Activated CD4-positive, alpha-beta T cell treated with anti-CD3 and anti-CD28 coated beads, Interleukin-2, amount 50 U/mL, for 24 hours (primary cell): ENCODE measurements at places on chromosomes 7 and 10.

GRCh38 chr10:71864911-71865361 is 13.9 kb upstream of the PSAP start:
- DNase-seq = no peak

- DNase-seq = no peak
Measured at GRCh38 chr10:94364482-94364881, 1.7 kb upstream of the NOC3L start.

GRCh38 chr10:75379212-75379724 is 22.3 kb downstream of the ZNF503 start:
- DNase-seq = no peak

DNA sequence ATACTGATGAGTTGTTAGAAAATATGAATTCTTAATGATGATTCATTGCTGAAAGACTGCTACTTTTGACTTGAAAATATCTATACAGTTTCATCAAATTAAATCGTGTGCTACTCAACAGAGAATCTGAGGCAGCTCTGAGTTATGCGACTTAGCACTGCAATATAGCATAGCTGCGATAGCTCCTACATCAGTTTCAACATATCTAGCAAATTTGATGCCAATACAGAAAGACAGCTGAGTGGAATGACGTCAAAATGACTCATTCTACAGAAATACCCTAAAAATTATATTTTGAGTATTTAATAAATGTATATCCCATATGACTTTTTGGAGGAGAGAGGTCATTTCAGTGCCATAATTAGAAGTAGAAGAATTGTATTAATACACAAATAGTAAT is 1.1 kb upstream of the TARP start:
- no peak for DNase-seq

DNA sequence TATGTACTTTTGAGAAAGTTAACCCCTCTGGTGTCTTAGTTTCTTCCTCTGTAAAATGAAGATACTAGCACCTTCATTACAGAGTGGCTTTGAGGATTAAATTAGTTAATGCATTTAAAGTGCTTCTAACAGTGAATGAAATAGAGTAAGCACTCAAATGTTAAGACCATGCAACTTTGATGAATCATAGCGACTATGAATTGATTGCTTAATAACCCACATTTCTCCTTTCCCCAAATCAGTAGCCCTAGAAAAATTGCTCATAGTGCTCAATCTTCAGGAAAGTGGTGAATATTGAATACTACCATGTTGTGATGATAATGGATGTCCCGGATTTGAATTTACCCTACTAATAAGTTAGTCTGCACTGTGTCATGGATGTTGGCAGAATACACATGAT is 48.1 kb downstream of the CD36 start:
- no peak for DNase-seq

DNA sequence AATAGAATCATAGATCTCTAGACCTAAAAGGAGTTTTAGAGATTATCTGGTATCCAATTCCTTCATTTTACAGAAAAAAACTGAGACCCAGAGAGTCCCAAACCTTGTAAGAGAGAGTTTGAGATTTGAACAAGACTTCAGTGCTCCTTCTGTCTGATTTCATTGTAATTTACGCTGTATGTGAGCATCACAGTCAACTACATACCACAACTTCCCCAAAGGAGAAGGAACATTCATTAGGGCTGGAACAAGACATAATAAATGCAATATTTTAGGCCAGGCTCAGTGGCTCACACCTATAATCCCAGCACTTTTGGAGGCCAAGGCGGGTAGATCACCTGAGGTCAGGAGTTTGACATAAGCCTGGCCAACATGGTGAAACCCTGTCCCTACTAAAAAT is 17.3 kb upstream of the PRKAR2B start:
- no peak for DNase-seq

GRCh38 chr7:42763137-42763551 is 148.7 kb downstream of the C7orf25 start:
- no peak for DNase-seq

DNA sequence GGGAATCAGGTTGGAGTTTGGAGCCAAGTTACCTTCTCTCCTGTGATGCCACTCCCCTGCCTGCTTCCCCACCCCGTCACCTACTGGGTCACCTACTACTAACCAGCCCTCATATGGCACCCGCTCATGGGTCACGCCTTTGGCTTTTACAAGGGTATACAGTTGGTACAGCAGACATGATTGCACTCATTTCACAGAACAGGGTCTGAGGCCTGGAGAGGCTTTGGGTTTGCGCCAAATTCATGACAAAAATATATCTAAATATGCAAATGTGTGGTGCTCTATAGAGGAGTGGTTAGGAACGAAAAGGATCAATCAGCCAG is 10.7 kb downstream of the CRYGN start:
- no peak for DNase-seq

DNA sequence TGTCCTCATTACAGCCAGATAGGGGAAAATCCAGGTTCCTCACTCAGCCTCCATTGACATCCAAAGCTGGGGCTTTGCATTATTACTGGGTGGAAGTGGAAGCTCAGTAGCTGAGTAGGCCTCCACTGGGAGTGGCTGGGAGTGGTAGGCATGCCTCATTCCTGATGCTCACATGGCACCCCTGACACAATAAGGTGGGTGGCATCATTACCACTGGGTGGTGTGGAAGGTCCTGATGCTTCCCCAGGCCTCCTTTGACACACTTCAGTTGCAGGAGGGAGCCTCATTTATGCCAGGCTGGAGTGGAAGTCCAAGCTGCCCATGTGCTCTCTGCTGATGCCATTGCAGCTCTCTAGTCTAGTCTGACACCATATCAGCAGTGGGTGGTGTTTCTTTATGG is 48.2 kb upstream of the GPR141 start:
- no peak for DNase-seq

- no peak for DNase-seq
Measured at GRCh38 chr10:133141958-133142340, 18.1 kb upstream of the KNDC1 start.

DNA sequence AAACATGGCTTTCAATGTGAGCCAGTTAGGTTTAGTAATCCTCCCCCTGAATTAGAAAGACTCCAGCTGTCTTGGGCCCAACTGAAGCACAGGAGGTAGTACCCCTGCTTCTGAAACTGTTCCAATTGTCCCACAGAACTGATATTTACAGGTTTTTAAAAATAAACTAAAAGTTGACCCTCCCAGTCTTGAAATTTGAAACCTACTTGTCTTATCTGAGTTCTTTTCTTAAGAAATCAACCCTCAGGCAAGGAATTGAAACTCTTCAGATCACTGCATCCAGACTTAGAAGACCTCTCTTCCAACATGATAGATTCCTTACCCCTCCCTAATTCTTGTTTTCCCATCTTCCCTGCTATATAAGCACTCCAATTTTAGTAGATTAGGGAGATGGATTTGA is 13.3 kb upstream of the ARHGAP21 start:
- DNase-seq = no peak

DNA sequence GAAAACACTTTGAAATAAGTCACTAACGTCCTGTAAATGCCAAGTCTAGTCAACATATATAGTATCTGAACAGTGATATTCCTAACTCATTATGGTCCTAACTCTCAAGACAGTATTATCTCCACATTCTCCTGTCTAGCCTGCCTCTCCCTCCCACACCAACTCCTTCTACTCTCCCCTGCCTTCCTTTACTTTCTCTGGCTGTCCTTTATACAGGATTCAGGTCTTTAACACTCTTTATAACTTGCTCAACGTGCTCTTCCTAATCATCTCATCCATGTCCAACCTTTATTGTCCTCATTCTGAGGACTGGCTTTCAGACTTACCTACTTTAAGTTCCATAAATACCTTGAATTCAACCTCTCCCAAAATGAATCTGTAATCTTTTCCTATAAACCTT is 42.5 kb downstream of the MTPN start:
- no peak for DNase-seq

GRCh38 chr10:79026806-79027146 is 42.0 kb upstream of the ZMIZ1 start:
- no peak for DNase-seq

DNA sequence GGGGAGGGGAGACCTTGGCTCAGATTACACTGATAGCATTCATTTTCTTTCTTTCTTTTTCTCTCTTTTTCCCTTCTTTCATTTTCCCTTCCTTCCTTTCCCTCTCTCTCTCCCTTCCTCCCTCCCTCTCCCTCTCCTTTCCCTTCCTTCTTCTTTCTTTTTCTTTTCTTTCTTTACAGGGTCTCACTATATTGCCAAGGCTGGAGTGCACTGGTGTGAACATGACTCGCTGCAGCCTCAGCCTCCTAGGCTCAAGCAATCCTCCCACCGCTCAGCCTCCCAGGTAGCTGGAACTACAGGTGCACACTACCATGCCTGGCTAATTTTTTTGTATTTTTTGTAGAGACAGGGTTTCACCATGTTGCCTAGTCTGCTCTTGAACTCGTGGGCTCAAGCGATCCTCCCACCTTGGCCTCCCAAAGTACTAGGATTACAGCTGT is 73.0 kb upstream of the MKRN1 start:
- DNase-seq = no peak

- DNase-seq = no peak
Measured at GRCh38 chr10:69385454-69386350, 31.0 kb downstream of the TACR2 start.

- DNase-seq = no peak
Measured at GRCh38 chr7:110283056-110283455, 807.9 kb upstream of the LRRN3 start.

DNA sequence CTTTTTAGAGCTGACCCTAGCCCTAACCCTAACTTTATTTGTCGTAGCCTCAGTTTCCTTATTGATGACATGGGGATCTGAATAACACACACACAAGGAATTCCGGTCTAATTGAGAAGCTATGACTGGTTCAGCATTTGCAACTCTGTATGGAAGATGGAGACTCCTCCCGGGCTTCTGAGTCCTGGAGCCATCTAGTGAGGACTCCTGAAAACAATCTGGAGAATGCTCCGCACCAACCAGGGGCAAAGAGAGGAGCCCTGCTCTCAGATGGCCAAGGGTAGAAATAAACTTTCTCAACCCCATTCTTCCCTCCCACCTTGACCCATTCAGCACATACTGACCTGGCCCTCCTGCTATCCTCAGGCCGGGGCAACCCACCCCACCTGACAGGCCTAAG is 26.4 kb downstream of the MBL2 start:
- DNase-seq = no peak

DNA sequence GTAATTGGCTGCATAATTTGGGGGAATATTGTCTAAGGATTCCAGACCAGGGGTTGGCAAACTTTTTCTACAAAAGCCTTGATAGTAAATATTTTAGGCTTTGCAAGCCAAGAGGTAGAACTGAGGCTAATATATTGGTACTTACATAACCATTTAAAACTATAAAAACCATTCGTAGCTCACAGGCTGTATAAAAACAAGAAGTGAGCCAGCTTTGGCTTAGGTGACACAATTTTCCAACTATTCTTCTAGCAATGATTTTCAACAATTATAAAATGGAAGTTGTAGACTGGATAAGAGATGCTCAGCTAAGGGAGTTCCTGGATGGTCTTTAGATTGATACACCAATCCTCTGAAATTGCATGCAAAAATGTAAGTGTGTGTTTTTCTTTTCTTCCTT is 1.4 kb downstream of the GPR141 start:
- DNase-seq = no peak

GRCh38 chr7:101602484-101603241 is 26.4 kb downstream of the MYL10 start:
- DNase-seq = peak; percentile 48

DNA sequence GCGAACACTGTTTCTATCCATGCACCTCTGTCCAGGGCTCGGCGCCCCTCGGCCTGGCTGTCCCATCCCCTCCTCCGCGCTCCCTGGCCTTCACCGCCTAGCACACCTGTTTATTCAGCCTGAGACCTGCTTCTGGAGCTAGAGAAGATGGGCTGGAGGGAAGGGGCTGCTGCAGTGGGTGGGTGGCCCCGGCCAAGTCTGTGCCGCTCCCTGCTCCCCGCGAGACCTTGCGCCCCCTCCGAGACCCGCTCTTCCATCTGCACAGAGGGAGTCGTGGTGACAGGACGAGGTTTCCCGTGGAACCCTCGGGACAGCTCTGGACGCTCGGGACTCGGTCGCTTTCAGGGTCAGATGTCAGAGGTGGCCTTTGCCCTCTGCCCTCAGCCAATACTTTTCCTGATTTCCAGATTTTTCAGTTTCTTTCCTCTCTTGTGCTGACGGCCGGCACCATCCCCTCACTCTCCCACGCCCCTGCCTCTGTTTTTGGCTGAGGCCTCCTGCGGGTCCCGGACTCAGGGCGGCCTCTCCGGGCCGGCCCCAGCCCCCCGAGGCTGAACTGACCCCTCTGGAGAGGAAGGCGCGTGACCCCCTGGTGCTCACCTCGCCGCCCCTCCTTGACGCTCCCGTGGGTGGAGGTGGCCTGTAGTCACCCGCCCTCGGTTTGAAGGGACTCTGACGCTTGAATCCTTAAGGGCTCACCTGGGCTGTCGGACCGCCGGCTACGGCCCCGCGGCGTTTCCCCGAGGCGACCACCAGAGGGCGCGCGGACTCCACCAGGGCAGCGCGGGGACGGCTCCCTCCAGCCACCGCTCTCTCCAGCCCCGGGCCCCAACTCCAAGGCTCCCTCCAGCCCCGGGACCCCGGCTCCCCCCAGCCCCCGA is 15.6 kb downstream of the SHH start:
- DNase-seq = peak; percentile 57

GRCh38 chr7:63042730-63043511 is 955.7 kb upstream of the ZNF722 start:
- DNase-seq = no peak

GRCh38 chr10:26031300-26031699 is 97.3 kb downstream of the MYO3A start:
- DNase-seq = no peak

- DNase-seq = no peak
Measured at GRCh38 chr7:98289333-98289875, 7.9 kb downstream of the BRI3 start.

DNA sequence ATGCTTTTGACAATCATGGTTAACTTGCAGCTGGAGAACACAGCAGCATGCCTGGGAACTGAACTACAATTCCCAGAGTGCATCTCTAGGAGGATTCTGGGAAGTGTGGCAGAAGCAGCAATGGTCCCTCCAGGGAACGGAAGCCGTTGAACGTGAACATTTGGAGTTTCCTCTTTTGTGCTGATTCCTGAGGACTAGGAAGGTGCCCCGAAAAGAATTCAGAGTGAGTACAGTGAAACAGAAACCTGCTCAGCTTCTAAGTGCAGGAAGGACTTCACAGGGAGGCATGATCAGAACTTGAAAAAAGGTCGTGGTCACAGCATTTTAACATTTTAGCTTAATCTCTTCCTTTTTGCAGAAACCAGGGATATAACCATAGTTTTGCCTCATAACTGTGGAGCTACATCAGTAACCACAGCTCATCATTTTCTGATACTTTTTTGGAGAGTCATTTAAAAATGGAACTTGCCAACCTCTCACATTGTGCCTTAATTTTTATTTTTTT is at the start of gene NUDT13:
Gene NUDT13 (plus strand): TSS at position 111 of the 505 bp plus-strand sequence. CDS start 3,911 bp downstream, outside the sequence.
- DNase-seq = no peak
